IPS DF 19.7 (cell line): ENCODE measurements at places on chromosomes 3 and 15.

- no peak for DNase-seq
Measured at GRCh38 chr15:38085114-38085513, 150.7 kb downstream of the TMCO5A start.

DNA sequence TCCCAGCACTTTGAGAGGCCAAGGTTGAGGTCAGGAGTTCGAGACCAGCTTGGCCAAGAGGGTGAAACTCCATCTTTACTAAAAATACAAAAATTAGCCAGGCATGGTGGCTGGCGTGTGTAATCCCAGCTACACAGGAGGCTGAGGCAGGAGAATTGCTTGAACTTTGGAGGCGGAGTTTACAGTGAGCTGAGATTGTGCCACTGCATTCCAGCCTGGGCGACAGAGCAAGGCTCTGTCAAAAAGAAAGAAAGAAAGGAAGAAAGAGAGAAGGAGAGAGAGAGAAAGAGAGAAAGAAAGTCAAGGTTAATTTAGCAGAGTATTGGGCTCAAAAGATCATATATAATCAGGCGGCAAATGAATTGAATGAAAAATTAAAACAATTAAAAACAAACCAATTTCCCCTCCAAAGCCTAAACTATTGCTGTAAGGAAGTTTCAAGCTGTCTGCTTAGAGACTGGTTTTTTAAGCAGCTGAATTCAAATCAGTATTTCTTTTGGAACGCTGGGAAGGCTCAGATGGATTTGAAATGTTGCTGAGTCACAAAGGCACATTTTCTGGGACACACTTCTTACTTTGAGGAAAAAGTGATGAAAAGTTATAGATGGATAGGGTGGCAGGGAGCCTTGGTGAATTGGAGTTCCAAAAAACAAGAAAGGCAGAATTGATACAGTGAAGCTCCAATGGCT, 81.3 kb upstream of the BHLHE40 start:
- no peak for DNase-seq

- DNase-seq, result no peak
Measured at GRCh38 chr3:45993421-45994027, 2.1 kb downstream of the FYCO1 start.

- DNase-seq, result peak; percentile 85
Measured at GRCh38 chr15:73786538-73786937, 33.4 kb upstream of the INSYN1 start.

GRCh38 chr15:90044191-90044590, 43.1 kb downstream of the ZNF710 start:
- no peak for DNase-seq
